ENCODE measurements at places on chromosomes 6 and 20.

DNA sequence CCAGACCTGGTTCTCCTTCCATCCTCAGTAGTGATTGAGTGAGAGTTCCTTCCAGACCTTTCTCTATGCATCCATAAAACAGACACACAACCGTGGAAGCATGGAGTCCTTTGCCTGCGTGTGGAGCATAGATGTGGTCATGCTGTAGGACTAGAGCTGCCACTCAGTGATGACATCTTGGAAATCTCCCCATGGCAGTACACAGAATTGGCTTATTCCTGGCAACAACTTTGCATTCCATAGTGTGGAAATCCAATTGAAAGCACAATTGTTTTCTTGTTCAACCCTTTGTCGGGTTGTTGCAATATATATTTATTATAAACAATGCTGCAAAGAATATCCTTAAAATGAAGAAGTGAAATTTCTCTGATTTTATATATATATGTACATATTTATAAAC is 547.8 kb downstream of the CDH26 start:
- no peak for DNase-seq

DNA sequence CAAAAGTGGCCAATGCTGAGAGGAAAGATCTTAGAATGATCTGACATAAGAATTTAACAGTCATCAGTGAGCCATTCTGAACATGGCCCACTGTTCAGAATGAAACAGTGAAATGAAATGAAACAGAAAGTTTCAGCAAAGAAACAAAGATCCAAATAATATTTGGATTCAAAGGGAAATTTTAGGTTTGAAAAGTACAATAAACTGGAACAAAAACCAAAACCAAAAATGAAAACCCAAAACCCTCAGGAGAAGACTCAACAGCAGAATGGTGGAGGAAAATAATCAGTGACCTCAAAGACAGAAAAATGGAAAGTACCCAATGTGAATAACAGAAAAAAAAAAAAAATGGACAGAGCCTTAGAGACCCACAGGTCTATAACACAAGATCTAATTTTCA is 66.1 kb upstream of the EMILIN3 start:
- DNase-seq: no peak

DNA sequence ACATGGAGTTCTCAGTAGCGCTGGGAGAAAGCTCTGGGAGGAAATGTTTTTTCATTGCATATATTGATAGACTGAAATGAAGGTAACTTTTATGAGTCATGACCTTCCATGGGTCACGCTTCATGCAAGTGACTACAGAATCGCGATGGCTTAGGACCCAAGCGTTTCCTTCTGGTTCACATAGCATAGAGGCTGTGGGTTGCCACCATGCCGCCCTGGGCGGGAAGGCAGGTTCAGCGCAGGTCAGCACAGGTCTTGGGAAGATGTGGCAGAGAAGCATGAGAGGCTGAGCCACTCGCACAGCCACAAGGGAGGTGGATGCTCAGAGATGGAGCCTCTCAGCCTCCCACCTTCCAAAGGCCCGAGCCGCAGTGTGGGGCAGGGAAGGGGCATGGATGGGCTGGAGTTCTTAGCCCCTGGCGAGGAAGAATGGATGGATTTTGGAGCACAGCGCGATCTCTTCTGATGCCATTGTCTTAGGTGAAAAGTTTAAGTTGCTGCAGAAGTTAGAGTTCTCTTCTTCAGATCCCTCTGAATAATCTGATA is 219.5 kb downstream of the SMOC2 start:
- no peak for DNase-seq

GRCh38 chr20:24503352-24503931 is 34.0 kb downstream of the SYNDIG1 start:
- no peak for DNase-seq

GRCh38 chr6:7703148-7703680 is 22.7 kb upstream of the BMP6 start:
- DNase-seq: no peak

DNA sequence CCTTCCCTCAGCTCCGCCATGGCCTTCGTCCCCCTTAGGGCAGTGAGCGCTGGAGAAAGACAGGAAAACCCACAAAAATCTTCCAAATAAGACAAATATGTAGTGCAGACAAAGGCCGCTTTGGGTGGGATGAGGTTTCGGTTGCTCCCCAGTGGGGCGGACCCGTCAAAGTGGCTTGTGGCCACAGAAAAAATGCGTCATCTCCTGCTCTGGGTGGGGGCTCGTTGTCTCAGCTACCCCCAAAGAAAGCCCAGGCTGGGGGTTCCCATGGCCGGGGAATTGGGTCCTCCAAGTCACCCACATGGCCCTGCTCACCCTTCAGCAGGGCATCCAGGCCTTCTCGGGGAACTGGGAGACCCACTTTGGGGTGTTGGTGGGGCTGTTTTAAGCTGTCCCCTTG is 21.9 kb upstream of the SCUBE3 start:
- DNase-seq: no peak

GRCh38 chr6:158626360-158627167 is 18.0 kb downstream of the DYNLT1 start:
- no peak for DNase-seq

DNA sequence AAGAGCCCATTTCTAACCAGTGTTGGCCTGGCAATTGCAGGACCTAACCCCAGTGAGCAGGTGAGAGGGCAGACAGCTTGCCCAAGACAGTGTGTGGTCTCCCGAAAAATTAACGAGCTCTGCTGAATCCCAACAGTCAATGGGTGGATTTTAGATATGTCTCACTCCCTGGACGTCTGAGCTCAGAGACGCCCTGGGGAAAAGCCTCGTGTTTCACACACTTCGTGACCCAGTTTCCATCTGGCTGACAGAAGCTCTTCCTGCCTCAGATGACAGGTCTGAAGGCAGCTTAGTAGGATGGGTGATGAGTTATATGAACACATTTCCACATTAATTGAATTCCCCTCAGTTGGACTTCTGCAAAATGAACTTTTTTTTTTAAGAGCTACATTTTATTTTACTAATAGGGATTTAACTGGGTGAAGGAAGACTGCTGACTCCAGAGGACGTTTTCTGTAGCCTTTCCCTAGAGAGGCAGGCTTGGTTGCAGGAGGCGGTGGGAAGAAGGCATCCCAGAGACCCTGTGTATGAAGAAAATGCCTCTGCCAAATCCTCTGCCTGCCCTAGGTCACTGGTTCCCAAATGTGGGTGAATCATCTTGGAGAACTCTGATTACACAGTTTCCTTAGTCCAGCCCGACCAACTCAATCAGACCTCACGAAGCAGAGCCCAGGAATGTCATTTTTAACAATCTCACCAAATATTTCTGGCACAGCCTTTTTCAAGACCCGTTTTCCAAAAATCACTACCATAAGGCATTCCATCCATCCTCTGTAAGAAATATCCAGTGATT is 71.7 kb upstream of the LY86 start:
- DNase-seq: no peak

GRCh38 chr6:128209771-128210170 is 308.9 kb upstream of the THEMIS start:
- DNase-seq: no peak

- no peak for DNase-seq
Observed at GRCh38 chr6:159594750-159595117, 98.3 kb downstream of the SOD2 start.

GRCh38 chr6:74853991-74854390 is 351.9 kb downstream of the COL12A1 start:
- DNase-seq: no peak
